IMR-90 (cell line): ENCODE measurements at places on chromosomes 1 and 21. TPM values are rescaled to one million over a fixed set of nuclear protein-coding genes. Genes with fewer than 3 reads are reported as not detected.

The PCSK9 gene
- under 0.01 TPM in 2 replicates for total RNA-seq

The NBPF20 gene
- 2.9 and 3.1 TPM in 2 replicates for total RNA-seq

The GBP5 gene
- total RNA-seq = not detected in 2 replicates

The AJAP1 gene
- under 0.01 TPM in 2 replicates for total RNA-seq

The IGSF5 gene
- not detected in 2 replicates for total RNA-seq

The SERINC2 gene
- 2.0 and 3.1 TPM in 2 replicates for total RNA-seq

The CACNA1S gene
- total RNA-seq = not detected in 2 replicates

The AGT gene
- under 0.01 and 0.18 TPM in 2 replicates for total RNA-seq

GRCh38 chr21:33315946-33316710, 8.6 kb upstream of the IFNAR1 start:
- no peak overlapping the region for H3K4me3 ChIP-seq
- no peaks in the 10 kb centered on the region for H3K4me1 ChIP-seq
- no peak overlapping the region for H3K27ac ChIP-seq
- DNase-seq = no peak
- H3K27me3 ChIP-seq = peaks cover 8% of the 10 kb centered on the region

DNA sequence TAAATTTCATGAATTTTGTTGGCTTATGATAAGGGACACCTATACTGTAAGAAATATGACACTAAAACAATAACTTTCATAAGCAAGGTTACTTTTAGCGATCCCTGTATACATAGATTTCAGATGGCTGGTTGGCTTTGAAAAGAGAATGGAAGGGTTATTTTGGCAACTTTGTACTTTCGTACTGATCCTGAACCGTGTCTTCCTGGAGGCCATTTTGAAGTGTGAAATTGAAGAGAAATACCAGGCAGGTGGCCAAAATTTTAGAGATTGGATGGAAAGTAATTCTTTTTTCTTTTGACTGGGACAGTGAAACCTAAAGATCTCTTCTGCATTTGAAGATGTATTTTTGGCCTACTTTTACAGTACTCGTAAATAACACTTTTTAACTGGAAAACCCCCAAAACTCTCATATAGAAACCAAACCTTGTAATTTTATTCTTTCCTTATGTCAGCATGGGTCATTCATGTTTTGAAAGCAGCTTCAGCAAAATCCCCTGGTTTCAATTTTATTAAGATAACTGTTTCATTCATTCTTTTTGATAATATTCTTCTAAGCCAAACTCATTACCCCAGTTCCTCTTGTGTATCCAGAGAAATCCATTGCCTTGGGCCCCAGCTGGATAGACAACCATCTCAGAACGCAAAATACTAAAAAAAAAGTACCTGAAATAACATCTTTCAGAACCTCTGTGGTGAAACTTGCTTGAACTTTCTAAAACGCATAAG, 38.4 kb upstream of the ZNF281 start:
- H3K36me3 ChIP-seq = no peaks in the 10 kb centered on the region
- no peak overlapping the region for H3K4me3 ChIP-seq
- DNase-seq = no peak
- H3K27ac ChIP-seq = no peak overlapping the region
- H3K4me1 ChIP-seq = no peaks in the 10 kb centered on the region

- no peaks in the 10 kb centered on the region for H3K36me3 ChIP-seq
- DNase-seq = no peak
- H3K4me3 ChIP-seq = no peak overlapping the region
- no peaks in the 10 kb centered on the region for H3K27me3 ChIP-seq
Observed at GRCh38 chr1:109884242-109884891, 26.3 kb upstream of the CSF1 start.

- no peak overlapping the region for H3K4me3 ChIP-seq
- no peak overlapping the region for H3K27ac ChIP-seq
- no peaks in the 10 kb centered on the region for H3K4me1 ChIP-seq
- H3K36me3 ChIP-seq = no peaks in the 10 kb centered on the region
Observed at GRCh38 chr1:235642943-235643371, 6.6 kb downstream of the GNG4 start.

DNA sequence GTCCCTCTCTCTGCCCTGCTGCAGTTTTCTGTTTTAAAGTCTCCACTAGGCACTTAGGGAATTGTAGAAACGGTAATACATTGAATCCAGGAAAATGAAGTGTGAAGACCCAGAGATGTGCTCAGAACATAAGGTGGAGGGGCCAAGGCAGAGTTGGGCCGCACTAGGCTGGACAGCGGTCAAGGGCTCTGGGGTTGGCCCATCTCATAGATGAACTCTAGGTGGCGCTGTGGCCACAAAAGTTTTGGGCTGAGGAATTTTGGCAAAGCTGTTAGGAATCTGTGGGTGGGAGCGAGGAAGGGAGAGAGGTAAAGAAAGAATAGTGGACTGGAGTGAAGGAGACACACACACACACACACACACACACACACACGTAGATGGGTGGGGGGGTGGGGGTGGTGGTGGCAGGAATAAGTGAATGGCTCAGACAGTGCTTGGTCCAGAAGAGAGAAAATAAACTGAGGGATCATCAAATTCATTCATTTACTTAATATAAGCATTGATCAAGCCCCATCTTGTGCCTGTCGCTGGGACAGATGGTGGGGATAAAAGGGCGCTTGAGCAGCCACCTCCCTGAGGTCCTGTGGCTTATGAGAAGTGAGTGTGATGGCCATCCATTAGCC, 258.5 kb downstream of the TRABD2B start:
- no peaks in the 10 kb centered on the region for H3K36me3 ChIP-seq
- H3K4me3 ChIP-seq = no peak overlapping the region
- H3K27ac ChIP-seq = no peak overlapping the region
- H3K27me3 ChIP-seq = no peaks in the 10 kb centered on the region; the same call in 1 of the 2 replicates

GRCh38 chr1:10941891-10942541, 70.4 kb upstream of the TARDBP start:
- H3K36me3 ChIP-seq = no peaks in the 10 kb centered on the region

- H3K27ac ChIP-seq = no peak overlapping the region
- H3K36me3 ChIP-seq = no peaks in the 10 kb centered on the region
- no peak for DNase-seq
- H3K27me3 ChIP-seq = no peaks in the 10 kb centered on the region
- no peak overlapping the region for H3K4me3 ChIP-seq
Observed at GRCh38 chr21:40516335-40516734, 330.6 kb downstream of the DSCAM start.

GRCh38 chr1:36696261-36696940, 213.7 kb upstream of the CSF3R start:
- no peak overlapping the region for H3K27ac ChIP-seq
- no peak overlapping the region for H3K4me3 ChIP-seq
- no peaks in the 10 kb centered on the region for H3K36me3 ChIP-seq
- H3K27me3 ChIP-seq = no peaks in the 10 kb centered on the region
- DNase-seq = no peak

GRCh38 chr21:25493722-25494121, 113.6 kb downstream of the MRPL39 start:
- no peak overlapping the region for H3K4me3 ChIP-seq
- no peak for DNase-seq
- no peaks in the 10 kb centered on the region for H3K27me3 ChIP-seq
- no peak overlapping the region for H3K27ac ChIP-seq

DNA sequence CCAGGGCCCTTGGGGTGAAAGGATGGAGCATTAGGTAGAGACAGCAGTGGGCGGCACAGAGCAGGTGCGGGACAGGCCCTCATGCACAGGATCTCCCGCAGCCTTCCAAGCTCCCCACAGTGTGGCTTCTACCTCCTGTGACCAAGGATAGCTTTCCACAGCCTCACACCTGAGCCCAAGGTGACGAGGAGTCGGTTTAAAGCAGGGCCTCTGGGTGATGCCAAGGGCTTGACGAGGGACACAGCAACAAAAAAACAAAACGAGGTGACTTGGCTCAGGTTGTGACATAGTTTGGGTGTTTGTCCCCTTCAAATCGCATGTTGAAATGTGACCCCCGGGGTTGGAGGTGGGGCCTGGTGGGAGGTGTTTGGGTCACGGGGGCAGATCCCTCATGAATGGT, 15.3 kb downstream of the RSPH1 start:
- H3K36me3 ChIP-seq = no peaks in the 10 kb centered on the region
- H3K27me3 ChIP-seq = peaks cover 16% of the 10 kb centered on the region; the same call in 1 of the 2 replicates
- no peak overlapping the region for H3K27ac ChIP-seq
- H3K4me3 ChIP-seq = no peak overlapping the region

GRCh38 chr1:206079135-206079534, 26.2 kb downstream of the RHEX start:
- no peak for DNase-seq
- H3K27me3 ChIP-seq = peaks cover 44% of the 10 kb centered on the region
- no peaks in the 10 kb centered on the region for H3K4me1 ChIP-seq
- H3K36me3 ChIP-seq = no peaks in the 10 kb centered on the region

GRCh38 chr1:13702425-13703127, 2.6 kb downstream of the PRDM2 start:
- H3K36me3 ChIP-seq = no peaks in the 10 kb centered on the region
- DNase-seq = no peak
- H3K4me3 ChIP-seq = no peak overlapping the region
- H3K27me3 ChIP-seq = no peaks in the 10 kb centered on the region
- no peak overlapping the region for H3K27ac ChIP-seq

DNA sequence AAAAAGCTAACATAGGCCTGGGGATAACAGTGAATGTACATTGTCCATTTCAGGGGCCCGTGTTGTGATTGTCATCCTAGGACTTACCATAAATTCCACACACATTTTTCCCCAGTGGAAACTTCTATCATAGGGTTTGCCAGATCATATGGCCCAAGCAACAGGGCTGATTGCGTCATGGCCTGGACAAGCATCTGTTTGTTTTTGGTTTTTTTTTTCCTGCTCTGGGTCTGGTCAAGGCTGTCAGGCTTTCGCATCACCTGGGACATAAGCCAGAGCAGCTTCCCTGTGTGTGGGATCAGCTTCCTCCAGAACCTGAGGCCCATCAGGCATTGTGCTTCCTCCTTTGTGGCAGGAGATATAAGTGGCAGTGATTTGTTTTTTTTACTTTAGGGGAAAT, 598.5 kb upstream of the USP24 start:
- no peaks in the 10 kb centered on the region for H3K27me3 ChIP-seq
- H3K27ac ChIP-seq = peak overlapping the region; percentile 8; the same call in 1 of the 2 replicates
- H3K36me3 ChIP-seq = no peaks in the 10 kb centered on the region
- DNase-seq = peak; percentile 82
- H3K4me1 ChIP-seq = peaks cover 12% of the 10 kb centered on the region

DNA sequence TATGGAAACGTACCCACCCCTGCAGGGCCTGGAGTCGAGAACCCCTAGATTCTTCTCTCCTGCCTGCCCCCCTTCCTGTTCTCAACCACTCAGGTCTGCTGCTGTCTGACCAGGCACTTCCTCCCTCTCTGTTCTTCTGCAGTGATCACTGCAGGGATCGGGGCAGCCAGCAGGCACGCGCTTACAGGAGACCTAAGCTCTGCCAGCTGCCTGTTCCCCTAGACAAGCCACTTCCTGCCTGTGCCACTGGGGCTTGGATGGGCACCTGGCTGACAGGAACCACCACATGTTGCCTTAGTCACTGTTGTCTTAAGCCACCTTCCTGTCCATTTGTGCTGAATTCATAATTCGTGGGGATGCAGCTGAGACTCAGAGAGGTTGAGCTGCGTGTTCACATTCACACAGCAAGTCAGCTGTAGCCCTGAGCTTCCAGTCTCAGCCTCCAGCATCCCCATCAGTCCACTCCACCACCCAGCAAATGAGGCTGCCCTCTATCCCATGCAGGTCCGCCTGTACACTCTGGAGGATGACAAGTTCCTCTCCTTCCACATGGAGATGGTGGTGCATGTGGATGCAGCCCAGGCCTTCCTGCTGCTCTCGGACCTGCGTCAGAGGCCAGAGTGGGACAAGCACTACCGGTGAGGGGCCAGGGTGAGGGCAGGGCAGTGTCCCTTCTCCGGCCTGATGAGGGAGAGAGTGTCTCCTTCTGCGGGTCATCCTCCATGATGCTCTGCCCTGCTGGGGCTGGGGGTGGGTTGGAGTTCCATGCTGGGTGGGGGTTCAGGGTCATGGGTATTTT, 18.6 kb downstream of the FAM151A start:
- no peak overlapping the region for H3K27ac ChIP-seq
- H3K4me3 ChIP-seq = no peak overlapping the region
- H3K4me1 ChIP-seq = no peaks in the 10 kb centered on the region
